Mammary epithelial cell (primary cell): ENCODE measurements at places on chromosomes 4 and X.

- DNase-seq = no peak
These were observed 25.6 kb downstream of the ATP10D start for GRCh38 chr4:47510506-47511143.

DNA sequence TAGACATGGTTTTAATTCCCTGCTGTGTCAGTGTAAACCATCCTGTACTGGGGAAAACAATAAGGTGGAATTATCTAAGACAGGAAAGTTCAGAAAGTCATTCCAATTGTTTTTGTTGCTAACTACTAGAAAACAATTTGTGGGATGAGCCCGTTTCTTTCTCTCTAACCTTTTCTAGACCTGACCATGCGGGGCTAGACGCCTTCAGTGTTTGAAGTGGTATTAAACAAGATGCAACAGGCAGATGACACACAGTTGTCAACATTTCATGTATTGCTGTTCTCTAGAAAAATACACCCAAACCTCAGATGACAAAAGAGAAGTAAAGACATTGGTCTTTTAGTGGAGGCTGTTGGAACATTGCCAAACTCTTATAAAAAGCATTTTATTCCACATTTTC, 105.7 kb downstream of the FRAS1 start:
- DNase-seq = peak; percentile 30

- DNase-seq = no peak
These were observed 184.4 kb downstream of the TENM3 start for GRCh38 chr4:182427554-182427953.

- DNase-seq = no peak
These were observed 638.9 kb downstream of the SPRY1 start for GRCh38 chr4:124035364-124036041.

DNA sequence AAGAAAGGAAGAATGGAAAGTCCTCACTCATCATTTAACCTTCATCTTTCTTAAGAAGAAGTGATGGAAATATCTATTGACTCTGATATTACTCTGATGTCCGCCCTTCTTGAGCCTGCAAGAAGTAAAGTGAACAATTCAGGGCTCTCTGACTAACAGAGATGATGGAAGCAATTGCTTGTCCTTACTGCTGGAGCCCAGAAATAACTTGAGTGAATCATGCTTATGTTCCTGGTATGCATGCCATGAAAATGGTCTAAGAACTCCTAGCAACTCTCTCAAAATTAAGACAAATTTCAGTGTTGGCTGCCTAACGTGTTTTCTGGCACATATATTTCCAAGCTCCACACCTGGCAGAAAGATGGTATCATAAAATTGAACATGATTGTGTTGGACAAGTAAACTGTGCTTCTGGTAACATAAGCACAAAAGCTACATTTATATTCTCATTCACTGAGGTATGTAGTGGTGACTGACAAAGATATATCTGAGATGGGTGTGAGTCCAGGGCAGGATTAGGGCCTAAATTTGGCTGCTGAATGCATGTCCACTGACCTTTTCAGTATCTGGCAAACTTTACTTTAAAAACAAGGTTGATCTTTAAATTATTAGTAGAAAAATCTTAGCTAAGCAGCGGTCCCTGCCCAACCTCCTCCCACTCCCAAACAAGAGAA, 109.2 kb upstream of the OTUD4 start:
- DNase-seq = no peak

DNA sequence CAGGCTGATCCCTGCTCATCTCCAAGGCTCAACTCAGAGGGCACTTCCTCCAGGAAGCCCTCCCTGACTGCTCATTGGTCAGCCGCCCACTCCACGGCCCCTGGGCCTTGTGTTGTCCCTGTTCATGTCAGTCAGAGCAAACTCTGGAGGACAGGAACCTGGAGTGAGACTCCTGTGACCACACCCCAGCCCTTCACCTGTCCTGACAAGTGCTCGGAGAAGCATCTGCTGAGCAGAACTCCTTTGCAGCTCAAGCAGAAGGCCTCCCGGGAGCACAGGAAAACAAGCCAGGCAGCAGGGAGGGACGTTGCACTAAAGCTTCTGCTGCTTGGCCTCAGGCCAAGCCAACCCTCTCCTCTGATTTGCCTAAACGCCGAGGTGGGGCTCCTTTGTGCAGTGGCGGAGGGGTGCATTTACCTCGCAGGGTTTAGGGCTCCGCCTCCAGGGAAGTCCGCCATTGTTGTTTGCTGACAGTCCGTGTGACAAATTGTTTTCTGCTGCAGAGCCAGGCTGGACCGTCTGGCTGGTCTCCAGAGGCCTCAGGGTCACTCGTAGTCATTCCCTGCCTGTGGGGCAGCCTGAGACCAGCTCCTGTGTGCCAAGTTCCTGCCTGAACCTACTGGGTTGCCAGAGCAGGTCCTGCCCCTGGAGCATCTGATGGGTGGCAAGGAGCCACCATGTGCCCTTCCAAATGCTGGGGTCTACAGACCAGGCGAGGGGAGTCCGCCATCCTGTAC, 61.8 kb downstream of the C4orf50 start:
- no peak for DNase-seq

DNA sequence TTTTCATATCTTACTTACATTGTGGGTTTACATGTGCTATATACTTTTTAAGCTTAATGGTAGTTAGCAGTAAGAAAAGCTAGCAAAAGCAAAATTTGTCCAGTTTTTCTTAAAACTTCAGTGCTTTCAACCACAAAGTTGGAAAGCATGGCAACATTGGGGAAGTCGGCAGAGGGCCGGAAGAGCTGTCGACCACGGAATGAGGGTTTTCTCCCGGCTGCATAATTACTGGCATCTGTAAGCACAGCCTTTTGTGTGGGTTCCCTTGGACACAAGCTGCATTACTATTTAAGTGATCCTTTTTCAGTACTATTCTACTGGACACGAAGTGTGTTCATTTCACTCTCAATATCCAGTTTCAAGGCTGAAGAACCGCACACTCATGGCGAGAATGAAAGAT, 560.4 kb downstream of the ANKRD50 start:
- no peak for DNase-seq

DNA sequence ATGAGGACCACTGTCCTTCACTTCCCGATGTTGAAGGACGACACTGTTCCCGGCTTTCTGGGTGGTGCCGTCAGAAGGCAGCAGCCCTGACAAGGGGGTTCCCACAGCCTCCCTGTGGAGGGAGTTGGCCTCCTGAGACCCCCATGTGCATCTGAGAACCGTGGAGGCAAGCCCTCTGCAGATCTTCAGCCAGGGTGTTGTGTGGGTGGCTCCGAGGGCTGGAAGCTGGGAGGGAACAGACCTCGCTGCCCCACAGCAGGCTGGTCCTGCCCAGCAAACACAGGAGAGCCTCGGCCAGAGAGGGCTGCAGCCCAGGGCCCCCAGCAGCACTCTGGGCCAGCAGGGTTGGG, 16.2 kb downstream of the DGKQ start:
- no peak for DNase-seq

DNA sequence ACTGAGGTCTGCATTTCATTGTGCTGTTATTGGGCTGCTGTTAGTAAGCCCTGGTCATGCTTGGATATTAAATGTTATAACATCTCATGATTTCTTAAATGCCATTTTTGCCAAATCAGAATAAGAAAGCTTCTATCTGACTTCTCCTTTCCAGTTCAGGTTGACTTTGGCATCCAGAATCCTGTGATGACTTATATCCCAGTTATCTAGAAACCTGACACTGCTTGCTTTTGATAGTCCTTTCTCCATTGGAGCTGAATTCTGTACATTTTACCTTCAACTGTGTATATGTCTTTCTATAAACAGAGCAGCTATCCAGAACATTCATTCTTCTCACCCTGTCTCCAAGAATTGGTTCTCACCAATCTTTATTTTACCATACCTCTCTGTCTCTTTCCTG, 257.7 kb upstream of the GNPDA2 start:
- peak; percentile 35 for DNase-seq
